Activated naive CD4-positive, alpha-beta T cell (primary cell): ENCODE measurements at places on chromosomes 4 and X.

DNA sequence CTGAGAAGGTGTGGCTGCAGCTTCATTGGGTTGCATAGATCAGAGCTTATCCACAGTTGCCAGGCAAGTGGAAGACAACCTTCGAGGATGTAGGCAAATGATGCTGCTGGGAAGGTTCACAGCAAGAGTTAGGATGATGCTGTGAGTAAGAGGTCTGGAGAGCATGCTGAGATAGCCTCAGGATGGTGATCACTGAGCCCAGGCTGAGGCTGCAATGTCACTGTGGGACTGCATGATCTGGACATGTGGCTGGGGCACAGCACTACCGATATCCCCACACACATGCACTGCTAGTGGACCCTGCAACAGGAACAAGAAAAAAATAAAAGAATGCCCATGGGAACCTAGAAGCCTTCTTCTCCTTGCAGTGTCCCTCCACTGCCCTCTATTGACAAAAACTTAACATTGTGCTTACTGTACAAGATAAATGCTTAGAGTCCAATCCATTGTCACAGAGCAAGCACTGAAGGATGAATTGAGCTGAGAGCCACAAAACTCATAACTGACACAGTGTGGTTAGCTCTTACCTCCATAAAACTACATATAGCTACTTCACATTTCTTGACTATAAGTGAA, 105.6 kb downstream of the CNKSR2 start:
- no peak for DNase-seq

DNA sequence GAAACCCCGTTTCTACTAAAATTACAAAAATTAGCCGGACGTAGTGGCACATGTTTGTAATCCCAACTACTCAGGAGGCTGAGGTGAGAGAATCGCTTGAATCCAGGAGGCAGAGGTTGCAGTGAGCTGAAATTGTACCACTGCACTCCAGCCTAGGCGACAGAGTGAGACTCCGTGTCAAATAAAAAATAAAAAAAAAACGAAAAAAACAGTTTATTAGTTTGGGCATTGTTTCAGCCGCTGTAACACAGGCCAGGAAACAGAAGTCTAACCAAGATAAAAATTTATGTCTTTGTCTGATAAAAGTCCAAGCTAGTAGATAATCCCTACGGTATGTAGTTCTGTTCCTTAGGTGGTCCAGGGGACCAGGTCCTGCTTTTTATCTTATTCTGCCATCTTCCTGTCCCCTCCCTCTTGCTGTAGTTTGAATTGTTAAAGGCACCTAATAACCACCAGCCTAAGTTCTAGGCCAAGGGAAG, 21.4 kb downstream of the USO1 start:
- no peak for DNase-seq

- DNase-seq = no peak
Observed at GRCh38 chr4:36222702-36223101, 21.6 kb downstream of the ARAP2 start.

DNA sequence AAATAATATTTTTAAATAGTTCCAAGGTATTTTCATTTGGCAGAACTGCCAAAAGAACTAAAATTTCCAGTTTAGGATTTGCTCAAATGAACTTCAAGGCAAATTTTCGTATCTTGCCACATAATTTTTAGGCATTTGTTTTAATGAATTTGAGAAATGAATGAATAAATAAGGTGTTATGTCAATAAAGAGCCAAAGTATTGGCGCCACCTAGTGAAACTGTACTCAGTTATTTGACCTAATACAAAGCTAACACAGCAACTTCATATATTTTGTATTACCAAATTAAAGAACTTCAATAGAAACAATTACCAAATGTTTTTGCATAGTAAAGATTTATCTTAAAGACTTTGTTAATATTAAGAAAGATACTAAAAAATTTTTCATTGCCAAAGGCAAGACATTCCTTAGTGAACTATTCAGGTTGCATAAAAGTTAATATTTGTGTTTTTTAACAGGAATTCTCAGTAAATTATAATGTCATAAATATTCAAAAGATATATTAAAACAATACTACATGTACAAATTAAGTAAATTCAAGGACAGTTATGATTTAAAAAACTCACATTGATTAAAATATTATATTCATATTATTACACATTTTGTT, 50.3 kb downstream of the STPG2 start:
- no peak for DNase-seq

- DNase-seq = no peak
Observed at GRCh38 chr4:36388710-36389109, 107.3 kb downstream of the DTHD1 start.

GRCh38 chr4:151940291-151940690, 179.5 kb upstream of the GATB start:
- DNase-seq = no peak

- no peak for DNase-seq
Observed at GRCh38 chr4:102734116-102734515, 26.7 kb downstream of the MANBA start.
